ENCODE measurements at places on chromosomes 6 and 20. TPM values are rescaled to one million over a fixed set of nuclear protein-coding genes. Genes with fewer than 3 reads are reported as not detected.
A peak's percentile ranks its signal among the peaks of the same experiment; 100 is the strongest.

The BPIFA1 gene
- total RNA-seq = not detected

The LAMA5 gene
- 40.7 TPM for total RNA-seq

The FIG4 gene
- 18.6 TPM for total RNA-seq

GRCh38 chr6:38024908-38025307 lies 205.4 kb downstream of the ZFAND3 start:
- DNase-seq = no peak

GRCh38 chr6:32845384-32845884 lies 1.6 kb upstream of the PSMB8 start:
- no peak for DNase-seq

DNA sequence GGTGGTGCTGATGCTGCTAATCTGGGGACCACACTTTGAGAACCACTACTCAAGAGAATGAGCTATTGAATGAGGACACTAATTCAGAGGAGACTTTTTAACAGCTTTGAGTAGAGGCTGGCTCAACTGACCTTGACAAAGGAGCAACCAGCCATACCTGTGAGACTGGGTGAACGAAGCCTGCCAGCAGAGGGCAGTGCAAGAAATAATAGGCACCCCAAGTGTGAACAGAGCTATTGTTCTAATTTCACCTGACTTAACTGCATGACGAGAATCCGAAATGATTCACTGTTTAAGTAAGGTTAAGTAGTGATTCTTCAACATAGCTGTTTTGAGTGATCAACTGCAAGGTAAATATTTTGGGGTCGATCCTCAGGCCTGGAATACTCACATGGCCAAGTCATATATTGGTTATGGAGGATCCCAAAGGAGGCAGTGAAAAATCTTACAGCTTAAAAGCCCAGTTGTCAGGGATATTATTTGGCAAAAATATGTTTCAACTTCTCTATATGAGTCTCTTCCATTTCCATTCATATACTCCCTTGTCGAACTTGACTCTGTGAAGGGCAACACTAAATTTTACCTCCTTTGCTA lies 550.5 kb upstream of the MARCKS start:
- DNase-seq = peak; percentile 72

DNA sequence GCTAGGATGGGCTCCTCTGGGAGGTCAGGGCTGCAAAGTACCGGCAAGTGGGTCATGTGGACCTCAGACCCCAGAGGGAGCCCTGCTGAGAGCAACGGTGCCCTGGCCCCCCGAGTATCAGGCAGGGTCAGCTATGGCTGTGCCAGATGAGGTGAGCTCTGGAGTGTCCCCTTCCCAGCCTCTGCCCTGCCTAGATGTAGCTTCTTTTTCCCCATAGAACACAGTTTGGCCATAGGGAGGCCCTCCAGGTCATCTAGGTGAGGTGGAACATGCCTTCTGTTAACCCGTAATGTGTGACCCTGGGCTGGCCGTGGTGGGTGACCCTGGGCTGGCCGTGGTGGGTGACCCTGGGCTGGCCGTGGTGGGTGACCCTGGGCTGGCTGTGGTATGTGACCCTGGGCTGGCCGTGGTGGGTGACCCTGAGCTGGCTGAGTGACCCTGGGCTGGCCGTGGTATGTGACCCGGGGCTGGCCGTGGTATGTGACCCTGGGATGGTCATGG lies 21.2 kb upstream of the PCMTD2 start:
- DNase-seq = peak; percentile 19
